NCI-H2029 (cell line): ENCODE measurements at places on chromosomes 12 and 14.

DNA sequence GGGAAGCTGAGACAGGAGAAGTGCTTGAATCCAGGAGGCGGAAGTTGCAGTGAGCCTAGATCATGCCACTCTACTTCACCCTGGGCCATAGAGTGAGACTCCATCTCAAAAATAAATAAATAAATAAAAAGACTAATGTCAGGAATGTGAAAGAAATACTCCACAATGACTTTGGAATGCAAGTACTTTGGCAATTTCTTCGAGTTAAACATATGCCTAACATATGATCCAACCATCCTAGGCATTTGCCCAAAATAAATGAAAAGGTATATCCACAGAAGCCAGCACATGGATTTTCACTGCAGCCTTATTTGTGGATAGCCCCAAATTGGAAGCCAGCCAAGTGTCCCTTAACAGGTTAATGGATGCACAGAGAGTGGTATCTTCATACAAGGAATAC is 357.9 kb upstream of the TMEM132C start:
- DNase-seq = no peak

DNA sequence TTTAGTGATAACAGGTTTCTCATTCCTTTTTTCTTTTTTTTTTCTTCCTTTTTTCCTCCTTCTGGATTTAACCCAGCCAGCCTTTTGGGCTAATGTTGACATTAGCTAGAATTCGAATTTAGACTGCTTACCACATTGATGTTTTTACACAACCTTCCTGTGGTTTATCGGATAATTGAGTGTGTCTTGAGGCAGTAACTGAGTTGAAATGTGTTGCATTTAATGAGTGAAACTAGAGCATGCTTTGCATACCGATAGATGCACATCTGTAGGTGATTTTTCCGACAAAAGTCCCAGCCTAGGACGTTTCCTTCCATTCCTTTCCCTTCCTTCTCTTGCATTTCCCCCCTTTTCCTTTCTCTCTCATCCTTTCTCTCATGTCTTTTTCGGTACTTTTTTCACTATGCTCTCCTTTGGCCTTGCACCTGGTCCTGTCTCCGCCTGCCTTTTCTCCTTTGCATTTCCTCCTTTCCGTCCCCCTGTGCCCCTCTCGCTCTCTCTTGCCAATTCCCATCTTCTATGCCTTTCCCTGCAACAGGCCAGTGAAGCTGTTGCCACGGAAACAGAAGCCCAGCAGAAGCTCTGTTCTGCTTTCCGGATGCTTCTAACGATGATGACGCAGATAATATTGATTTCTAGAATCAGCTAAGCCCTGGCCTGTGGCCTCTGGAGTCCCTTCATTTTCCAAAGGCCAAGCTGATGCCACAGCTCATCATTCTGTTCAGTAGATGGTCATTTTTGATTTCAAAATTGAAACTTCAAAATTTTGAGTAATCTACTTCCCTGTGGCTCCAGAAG is 76.1 kb downstream of the SLC25A47 start:
- no peak for DNase-seq

DNA sequence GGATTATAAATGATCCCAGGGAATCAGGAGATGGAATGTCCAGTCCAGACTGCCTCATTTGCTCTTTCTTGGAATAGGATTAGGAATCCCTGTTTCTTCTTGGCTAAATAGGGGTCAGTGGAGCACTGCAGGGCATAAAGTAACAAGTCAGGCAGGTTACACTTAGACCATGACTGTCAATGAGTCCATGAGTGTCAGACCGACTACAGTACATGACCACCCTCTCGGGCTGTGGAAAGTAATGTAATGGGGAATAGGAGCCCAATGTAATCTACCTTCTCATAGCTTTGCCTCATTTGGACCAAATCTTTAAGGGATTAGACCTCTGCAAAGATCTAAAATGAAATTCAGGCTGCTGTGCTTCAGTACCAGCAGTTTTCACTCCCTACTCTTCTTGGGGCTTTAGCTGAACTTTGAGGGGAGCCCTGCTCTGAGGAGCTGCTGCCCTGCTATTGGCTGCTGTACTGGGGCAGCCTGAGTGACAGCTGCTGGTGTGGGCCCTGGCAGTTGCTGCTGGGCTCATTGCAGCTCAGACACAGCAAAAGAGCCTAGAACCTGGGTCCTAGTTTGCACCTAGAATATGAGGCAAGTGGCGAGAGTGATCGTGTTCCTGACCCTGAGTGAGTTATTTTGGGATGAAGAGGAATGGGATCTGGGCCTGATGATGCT is 62.2 kb upstream of the OR4E1 start:
- no peak for DNase-seq

DNA sequence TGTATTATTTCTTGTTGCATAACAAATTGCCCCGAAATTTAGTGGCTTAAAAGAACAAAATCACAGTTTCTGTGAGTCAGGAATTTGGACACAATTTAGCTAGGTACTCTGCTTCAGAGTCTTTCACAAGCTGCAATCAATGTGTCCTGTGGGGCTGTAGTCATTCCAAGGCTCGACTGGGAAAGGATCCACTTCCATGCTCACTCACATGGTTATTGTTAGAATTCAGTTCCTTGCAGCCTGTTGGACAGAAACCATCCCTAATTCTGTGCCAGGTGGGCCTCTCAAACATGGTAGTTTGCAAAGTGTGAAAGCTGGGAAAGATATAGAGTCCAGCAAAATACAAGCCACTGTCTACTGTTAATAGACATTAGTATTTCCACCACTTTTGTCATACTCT is 59.7 kb upstream of the ARID2 start:
- no peak for DNase-seq
